ENCODE measurements at places on chromosomes 12 and 14.

- no peak for DNase-seq
Observed at GRCh38 chr12:110141389-110141788, 17.2 kb downstream of the IFT81 start.

DNA sequence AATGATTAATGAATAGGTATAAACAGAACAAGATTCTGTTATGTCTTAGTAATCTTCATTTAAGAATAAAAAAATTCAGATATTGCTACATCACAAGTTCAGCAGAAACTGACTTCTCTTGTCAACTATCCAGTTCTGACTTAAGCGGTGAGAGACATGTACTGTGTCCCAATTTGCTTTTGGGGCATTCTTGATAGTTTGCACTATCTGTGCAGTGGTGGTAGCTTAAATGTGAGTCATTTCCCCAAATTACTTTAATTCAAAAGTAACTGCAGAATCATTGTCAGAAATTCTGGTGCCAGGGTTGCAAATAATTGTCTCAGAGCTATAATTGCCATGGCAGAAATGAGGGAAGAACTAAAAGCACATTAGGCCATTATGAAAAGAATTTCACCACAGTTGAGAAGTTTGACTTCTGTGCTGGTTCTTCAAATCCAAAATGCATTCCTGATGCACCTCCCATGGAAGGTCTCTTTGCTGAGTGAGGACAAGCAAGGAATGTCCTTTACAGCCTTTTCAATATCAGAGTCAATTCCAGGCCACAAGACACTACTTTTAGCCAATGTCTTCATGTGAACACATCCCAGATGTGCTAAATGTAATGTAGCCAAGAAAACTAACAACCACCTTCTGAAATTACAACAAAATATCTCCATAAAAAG is 304.7 kb downstream of the SSPN start:
- no peak for DNase-seq

- DNase-seq, result no peak
Observed at GRCh38 chr14:45492876-45493275, 239.9 kb upstream of the MIS18BP1 start.

DNA sequence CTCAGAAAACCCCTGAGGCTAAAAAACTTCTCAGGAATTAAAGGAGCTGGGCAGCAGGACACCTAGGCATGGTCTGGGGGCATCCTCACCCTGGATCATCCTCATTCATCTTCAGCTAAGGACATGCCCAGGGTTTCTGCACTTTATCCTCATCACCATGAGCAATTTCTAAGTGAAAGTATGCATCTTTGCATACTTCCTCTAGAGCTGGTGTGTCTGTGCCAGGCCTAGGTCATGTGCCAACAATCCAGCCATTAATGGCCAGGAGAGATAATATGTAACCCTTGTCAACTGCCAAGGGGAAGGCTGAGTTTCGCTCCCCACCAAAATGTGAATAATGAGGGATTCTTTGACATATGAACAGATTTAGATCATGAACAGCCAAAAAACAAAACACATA is 160.5 kb downstream of the KITLG start:
- no peak for DNase-seq

GRCh38 chr12:105347499-105347898 is 17.0 kb downstream of the C12orf75 start:
- DNase-seq, result no peak

DNA sequence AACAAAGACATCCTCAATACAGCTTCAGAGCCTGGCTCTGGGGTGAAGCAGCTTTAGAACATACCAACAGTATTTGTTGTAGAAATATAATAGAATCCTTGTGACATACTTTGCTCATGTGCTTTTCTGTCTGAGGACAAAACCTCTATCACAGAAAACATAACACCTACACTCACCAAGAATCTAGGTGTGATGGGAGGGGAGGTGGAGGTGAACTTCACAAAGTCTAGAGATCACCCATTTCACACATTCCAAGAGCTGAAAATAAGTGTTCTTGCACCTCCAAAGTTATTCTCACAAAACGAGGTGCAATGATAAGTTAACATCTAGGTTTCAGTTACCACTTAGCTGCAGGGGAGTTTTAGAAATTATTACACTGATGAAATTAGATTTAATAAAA is 32.7 kb upstream of the BTG1 start:
- no peak for DNase-seq
